ENCODE measurements at places on chromosomes 12 and 14. TPM values are rescaled to one million over a fixed set of nuclear protein-coding genes. Genes with fewer than 3 reads are reported as not detected.

The ACSS3 gene
- not detected for total RNA-seq

The OLR1 gene
- total RNA-seq, result not detected

The WDR20 gene
- total RNA-seq, result 36.1 TPM

The MORN3 gene
- 17.5 TPM for total RNA-seq

The TSPAN8 gene
- total RNA-seq, result not detected

The ANKRD33 gene
- not detected for total RNA-seq

The INSM2 gene
- total RNA-seq, result not detected

The ANO4 gene
- not detected for total RNA-seq

The CCDC196 gene
- not detected for total RNA-seq

The PLEKHG7 gene
- 0.56 TPM for total RNA-seq

GRCh38 chr14:101743701-101744100 is 17.8 kb upstream of the PPP2R5C start:
- no peak for DNase-seq

- DNase-seq, result no peak
Measured at GRCh38 chr12:60137513-60137912, 541.7 kb downstream of the SLC16A7 start.

- DNase-seq, result no peak
Measured at GRCh38 chr12:104724992-104725585, 233.0 kb downstream of the SLC41A2 start.

GRCh38 chr14:85075694-85076476 is 454.1 kb upstream of the FLRT2 start:
- no peak for DNase-seq

DNA sequence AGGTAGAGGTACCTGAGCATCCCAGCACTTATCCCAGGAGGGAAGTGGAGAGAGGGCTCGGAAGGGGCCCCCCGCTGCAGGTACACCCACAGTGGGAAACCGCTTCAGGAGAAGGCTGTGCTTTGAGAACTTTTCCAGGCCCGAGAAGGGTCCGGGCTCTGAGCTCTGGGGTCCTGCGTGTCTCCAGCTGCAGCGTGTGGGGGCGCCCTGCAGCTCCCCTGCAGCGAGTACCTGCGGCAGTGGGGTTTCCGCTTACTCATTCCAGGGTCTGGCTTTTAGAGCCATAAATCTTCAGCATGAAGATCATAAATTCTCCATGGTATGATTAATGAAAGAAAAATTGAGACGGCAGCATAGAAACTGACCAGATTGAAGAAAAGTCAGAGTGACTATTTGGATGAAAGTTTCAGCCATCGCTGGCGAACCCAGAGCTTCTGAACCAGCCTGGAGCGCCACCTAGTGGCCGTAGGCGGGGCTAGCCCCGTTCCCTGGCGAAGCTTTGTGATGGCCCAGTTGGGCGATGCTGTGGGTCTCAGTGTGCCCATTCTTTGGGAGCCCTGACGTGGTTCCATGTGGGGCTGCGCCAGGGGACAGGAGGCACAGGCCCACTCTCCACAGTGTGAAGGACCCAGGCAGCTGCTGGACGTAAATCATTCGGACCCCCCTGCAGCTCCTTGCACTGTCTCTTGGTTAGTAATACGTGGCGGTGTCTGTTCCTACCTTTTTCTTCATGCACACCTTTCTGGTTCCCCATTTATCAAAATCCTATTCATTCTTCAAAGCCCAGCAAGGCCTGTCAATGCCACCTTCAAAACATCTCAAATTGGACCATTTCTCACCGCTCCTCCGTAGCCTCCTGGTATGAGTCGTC is 198.2 kb downstream of the TSPAN9 start:
- DNase-seq, result peak; percentile 70

GRCh38 chr12:93153321-93153720 is 224.2 kb upstream of the EEA1 start:
- no peak for DNase-seq

DNA sequence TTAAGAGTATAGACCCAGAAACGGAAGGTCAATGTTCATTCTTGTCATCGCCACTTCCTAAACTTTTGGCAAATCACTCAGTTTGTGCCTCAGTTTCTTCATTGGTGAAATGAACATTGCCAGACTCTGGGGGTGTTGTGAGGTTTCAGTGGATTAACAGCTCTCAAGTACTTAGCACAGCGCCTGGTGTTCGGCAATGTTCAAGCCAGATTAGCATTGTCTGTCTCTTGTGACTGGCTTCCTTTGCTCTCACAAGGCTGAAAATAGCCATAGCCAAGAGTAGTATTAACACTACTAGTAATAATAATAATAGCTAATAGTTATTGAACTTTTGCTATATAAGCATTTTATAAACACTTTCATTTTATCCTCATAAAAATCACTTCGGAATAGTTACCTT is 71.9 kb downstream of the C12orf75 start:
- DNase-seq, result no peak

GRCh38 chr14:64507376-64508156 is 3.0 kb downstream of the ZBTB1 start:
- no peak for DNase-seq

DNA sequence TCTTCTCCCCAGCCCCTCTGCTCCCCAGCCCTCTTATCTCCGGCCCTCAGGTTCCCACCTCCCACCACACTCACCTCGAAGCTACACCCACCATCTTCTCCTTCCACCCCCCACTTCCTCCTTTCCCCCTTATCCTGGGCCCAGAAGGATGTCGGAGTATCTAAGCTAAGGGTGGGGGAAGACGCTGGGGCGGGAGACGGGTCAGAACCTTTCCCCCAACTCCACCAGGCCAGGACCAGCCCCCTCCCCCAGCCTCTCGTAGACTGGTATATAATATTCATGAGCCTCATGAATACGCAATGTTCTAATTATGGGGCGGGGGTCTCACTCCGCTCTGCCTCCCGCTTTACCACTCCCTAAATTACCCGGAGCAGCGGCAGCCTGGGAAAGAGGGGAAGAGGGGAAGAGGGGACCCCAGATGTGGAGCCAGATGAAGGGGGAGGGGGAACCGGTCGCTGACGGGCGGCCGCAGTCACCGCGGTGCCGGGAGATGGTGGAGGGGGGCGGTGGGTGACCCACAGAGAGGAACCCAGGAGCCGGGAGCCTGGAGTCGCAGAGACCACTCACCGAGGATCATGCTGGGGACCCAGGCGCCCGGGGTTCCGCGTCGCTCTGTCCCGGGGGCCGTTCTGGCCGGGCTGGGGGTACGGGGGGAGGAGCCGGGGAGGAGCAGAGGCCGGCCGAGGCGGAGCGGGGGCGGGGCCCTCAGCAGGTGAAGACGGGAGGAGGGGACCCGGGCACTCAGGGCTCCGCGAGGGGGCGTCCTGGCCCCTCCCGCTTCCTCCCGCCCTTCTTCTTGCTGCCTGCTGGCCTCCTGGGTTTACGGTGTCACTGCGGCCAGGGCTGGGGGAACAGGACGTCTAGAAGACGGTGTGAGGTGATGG is 6.4 kb upstream of the ZNF385A start:
- peak; percentile 64 for DNase-seq

DNA sequence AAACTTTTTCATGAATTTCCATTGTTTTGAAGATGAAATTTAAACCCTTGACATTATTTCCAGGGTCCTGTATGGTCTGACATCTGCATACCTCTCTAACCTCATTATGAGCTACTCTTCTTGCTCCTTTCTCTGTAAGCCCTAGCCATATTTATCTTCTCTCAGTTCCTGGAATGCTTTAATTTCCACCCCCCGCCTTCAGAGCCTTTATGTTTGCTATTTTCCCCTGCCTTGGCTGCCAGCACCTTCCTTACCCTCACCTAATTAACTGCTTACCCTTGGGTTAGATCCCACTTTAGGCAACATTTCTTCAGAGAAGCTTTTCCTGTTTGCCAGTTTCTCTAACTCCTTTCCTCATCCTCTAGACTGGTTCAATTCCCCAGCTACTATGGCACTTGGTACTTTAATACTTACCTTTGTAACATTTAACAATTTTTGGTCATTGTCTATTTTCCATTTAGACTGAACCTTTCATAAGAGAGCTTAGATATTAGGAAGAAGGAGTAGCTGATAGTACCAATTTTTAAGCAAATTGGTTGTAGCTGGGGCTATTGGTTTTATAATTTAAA is 6.0 kb downstream of the STYX start:
- DNase-seq, result no peak

DNA sequence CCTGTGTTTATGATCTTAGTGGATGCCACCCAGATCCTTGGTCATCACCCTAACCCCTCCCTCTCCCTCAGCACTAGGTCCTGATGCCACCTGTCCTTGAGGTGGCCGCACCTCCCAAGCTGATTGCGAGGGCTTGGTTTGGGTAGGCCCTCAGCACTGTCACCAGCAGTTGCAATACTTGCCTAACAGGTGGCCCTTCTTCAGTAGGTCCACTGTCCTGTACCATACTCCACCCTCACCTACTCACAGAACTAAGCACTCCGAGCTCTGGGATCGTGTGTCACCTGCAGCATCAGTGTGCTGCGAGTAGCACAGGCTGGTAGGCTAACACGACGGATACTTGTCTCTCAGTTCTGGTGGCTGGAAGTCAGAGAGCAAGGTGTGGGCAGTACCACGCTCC is 14.0 kb upstream of the SERPINA12 start:
- DNase-seq, result no peak

DNA sequence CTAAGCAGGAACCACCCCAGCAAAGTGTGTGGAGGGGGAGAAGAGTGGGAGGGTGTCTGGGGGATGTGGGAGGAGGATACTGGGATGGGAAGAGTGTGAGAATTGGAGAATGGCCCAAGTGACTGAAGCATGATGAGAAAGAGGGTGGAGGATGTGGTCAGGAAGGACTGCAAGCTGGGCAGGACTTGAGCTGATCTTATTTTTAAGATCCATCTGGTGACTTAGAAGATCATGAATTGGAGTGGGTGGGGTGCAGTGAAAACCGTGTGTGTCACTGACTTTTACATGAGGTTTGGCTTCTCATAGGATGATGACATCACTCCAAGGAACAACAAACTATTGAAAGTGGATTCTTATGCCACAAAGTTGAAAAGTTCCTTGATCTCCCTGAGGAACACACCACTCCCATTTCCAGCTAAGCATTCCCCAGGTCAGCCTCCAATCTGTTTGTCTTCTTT is 287.5 kb downstream of the GALC start:
- no peak for DNase-seq

- no peak for DNase-seq
Measured at GRCh38 chr12:124025661-124026060, 52.6 kb downstream of the ZNF664 start.

DNA sequence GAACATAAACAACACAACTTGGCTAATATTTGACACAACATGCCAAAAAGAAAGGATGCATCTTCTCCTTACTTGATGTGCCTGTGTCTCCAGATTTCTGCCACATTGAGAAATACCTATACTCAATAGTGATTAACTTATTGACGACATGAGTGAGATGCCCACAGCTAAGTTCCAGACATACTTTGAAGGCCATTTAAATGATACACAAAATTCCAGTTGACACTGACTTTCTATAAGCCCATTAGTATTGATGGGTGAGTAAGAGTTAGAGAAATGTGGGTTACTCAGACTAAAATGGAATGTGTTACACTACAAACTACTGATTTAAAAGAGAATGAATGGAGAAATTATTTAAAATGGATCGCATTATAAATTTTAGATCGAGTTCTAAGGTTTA is 838.2 kb upstream of the MGAT4C start:
- DNase-seq, result no peak

- no peak for DNase-seq
Measured at GRCh38 chr14:64937171-64937820, 5.2 kb downstream of the GPX2 start.

- peak; percentile 15 for DNase-seq
Measured at GRCh38 chr12:111068290-111068689, 147.9 kb upstream of the MYL2 start.

- DNase-seq, result no peak
Measured at GRCh38 chr14:51550636-51551035, 101.1 kb upstream of the FRMD6 start.

DNA sequence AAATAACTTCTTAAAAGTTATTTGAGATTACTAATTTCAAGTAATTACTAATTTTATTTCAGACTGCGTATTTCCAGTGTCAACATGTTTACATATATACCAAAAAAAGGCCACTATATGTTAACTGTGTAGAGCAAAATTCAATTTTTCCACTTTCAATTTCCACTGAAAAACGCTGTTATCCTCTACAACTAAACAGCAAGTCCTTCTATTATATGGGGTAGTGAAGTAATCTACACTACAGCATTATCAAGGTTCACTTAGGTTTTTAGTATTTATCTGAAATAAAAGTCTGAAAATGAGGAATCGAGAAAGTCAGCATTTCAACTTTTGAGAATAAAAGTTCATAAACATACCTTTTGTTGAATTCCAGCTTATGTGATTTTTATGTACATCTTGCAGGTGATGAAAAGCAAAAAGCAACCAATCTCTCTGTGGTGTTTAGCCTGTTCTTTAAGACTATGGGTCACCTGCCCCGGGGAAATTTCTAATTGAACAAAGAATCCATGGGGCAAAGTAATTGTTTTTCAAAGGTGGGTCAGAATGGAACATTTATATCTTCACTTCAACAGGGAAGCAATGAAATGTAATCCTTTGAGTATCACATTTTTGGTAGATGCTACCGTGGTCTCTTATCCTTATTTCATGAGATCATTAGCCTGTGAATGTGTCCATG is 3.3 kb downstream of the BTG1 start:
- no peak for DNase-seq

DNA sequence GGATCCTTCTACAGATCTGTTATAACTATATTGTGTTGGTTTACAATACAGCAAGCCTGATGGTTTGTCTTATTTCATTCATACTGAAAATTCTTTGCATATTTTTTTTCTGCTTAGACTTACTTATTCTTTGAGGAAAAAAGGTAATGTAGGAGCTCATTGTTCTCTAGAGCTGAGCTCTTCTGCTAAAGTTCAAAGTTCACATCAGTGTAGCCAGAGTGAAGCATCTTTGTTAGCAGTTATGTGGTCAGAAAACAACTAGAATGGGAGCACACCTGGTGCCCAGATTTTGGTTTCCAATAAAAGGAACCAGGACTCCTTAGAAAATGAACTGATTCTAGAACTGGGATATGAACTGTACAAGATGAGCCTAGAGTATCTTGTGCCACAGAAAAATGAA is 10.3 kb downstream of the GPX2 start:
- no peak for DNase-seq

GRCh38 chr12:55742719-55743405 is at the start of gene GDF11:
Gene GDF11 (plus strand): TSS chr12:55743122. CDS start chr12:55743317, 195 bp downstream.
- peak; percentile 60 for DNase-seq

- no peak for DNase-seq
Measured at GRCh38 chr12:111057701-111058425, 137.5 kb upstream of the MYL2 start.

- DNase-seq, result no peak
Measured at GRCh38 chr14:66401449-66402095, 84.6 kb upstream of the CCDC196 start.

GRCh38 chr12:104175726-104176247 is 37.8 kb upstream of the NFYB start:
- DNase-seq, result no peak

DNA sequence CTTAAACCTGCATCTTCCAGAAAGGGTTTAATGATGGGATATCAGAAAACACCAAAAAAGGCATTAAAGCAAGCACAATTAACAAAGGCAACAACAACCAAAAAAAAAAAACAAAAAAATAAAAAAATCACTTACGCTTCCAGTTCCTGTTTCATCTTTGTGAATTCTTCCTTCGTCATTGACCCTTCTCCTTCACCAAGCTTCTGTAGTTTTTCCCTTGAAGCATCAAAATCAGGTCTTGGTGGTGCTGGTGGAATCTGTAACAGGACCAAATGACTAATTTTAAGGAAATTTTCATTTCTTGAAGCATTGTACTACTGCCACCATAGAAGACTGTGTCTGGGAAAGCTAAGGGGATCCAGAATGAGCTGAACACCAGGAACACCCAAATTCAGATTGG is 24.5 kb downstream of the SNX6 start:
- no peak for DNase-seq

Data from naive thymus-derived CD4-positive, alpha-beta T cell (primary cell).